PC-3 (cell line): ENCODE measurements at places on chromosomes 5 and 9.
A peak's percentile ranks its signal among the peaks of the same experiment; 100 is the strongest.

GRCh38 chr9:36471359-36471758, 71.3 kb upstream of the RNF38 start:
- no peak for DNase-seq

- DNase-seq, result no peak
Measured at GRCh38 chr9:5832071-5832537, 813 bp downstream of the ERMP1 start.

- no peak for DNase-seq
Measured at GRCh38 chr9:113609562-113610318, 146.2 kb downstream of the RGS3 start.

GRCh38 chr5:135493406-135494180, 41.4 kb upstream of the TIFAB start:
- DNase-seq, result peak; percentile 86

- DNase-seq, result peak; percentile 89
Measured at GRCh38 chr5:122846051-122846550, 688 bp downstream of the SNX24 start.

GRCh38 chr5:110053205-110053604, 363.5 kb downstream of the MAN2A1 start:
- no peak for DNase-seq

DNA sequence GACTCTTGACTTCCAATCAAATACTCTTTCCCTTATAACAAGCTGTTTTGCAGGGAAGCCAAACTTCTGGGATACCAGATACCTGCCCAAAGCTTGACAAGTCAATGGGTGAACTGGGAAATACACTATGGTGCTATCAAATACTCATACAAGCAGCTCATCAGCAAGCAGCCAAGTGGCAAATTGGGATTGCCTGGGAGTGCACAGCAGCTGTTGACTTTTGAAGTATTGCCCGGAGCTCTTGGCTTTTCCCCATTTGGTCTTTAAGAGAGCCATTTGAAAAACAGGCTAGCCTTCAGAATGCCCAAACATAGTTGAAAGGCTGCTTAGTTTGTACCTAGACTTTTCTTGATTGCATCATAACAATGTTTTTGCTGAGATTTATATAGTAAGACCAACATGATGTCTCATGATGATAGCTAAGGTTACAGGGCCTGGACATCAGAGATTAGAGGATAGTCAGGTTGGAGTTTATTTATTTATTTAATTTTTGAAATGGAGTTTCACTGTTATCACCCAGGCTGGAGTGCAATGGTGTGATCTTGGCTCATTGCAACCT, 210.1 kb upstream of the ZNF608 start:
- DNase-seq, result no peak

DNA sequence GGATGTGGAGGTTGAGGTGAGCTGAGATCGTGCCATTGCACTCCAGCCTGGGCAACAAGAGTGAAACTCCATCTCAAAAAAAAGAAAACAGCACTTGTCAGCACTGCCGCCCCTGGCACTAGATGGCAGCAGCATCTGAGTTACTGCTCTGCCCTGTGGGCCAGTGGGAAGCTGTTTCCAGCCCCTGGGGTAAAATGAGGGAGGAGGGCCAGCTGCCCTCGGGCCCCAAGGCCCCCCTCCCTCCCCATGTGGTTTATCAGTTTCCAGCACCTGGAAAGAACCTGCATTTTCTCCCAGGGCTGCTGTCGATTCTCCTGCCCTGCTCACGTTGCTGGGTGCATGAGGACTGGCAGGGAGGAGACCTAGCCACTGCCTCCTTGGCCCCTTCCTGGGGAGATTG, 13.2 kb upstream of the CEL start:
- DNase-seq, result peak; percentile 30

DNA sequence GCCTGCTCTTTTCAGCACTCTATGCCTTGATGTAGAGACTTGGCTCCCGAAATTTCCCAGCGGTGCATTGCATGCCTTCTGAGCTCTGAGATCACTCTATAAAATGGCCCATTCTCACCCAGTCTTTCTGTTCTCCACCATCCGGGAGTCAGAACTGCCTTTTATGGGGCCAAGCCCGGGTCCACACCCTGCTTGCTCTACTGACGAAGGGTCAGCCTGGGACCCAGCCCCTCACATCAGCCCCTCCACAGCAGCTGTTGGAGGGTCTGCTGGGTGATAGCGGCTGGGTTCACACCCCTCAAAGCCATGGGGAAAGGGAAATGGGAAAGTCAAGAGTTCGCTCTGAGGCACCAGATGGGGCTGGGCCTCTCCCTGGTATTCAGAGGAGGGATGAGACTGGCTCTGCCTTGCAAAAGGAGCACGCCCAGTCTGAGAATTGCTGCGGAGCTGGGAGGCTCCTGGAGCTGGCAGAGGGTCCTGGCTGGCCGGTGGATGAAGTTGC, 66.0 kb upstream of the ORM1 start:
- DNase-seq, result no peak

DNA sequence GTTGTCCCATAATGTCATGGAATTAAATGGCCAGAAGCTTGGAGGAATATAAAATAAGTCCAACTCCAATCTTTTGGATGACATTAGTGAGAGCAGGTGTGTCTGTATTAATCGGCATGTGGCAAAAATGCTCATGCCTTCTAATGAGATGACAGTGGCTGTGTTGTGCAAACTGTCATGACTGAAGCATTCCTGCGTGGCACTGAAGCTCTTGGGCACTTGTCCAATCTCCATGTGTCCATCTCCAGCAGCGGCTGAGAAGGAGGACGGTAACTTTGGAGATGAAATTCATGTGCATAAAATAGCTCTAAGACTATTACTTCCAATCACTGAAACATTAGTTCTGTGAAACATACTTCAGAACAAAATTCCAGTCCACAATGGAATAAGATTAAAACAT, 697.5 kb upstream of the GRAMD2B start:
- DNase-seq, result no peak

DNA sequence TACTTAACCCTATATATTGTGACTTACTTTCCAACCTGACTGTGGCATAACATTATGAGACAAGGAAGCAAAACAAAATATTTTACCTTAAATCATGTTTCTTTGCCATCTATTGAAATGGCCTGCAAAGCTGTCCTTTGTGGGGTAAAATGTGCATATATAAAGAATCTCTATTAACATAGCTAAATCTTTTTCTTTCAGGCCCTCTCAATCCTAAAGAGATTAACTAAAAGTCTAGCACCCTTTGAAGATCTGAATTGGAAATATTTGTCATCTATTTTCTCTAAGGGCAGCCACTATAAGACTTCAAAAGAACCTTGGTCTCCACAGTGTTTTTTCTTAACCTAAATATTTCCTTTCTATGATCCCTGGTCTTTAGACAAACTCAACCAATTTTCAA, 5.0 kb upstream of the UNC13B start:
- DNase-seq, result no peak

DNA sequence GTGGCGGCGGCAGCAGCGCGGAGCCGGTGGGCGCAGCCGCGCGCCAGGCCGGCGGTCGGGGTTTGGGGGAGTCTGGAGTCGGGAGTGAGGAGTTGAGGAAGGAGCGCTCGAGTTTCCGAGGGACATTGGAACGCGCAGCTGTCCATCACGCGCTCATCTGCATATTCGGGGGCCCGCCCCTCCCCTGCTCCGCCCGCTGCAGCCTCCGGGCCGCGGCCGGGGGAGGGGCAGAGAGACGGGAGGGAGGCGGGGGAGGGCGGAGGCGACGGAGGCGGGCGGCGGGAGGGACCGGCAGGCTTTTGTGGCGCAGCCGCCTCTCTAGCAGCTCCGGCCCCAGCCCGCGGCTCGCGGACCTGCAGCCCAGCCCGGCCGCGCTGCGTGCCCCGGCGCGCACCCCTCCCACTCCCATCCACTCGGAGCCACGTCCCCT, at the start of gene IRX2:
IRX2 (minus strand) TSS at position 86 of the 430 bp plus-strand sequence. CDS start 264 bp downstream, outside the sequence.
- peak; percentile 92 for DNase-seq

- DNase-seq, result peak; percentile 48
Measured at GRCh38 chr5:141001844-141002604, 35.7 kb downstream of the PCDHAC2 start.
